ENCODE measurements at places on chromosomes 6 and 20.

DNA sequence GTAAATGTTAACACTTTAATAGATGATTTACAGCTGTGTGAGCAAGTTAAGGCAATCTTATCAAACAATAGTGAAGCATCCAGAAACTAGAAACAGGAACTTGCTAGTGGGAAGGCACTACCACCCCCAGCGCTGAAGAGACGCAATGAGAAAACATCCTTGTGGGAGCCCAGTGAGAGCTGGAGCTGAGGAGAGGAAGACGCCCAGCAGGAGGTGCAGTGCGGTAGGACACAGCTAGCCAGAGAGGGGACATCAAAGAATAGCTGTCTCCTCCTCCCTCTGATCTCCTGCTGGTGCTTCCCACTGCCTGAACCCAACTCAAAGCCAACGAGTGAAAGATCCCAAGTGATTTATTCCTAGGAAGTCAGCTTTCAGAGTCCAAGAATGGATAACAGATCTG, 140.3 kb downstream of the COL12A1 start:
- DNase-seq, result no peak

GRCh38 chr6:83735461-83735860, 26.6 kb upstream of the SNAP91 start:
- no peak for DNase-seq

DNA sequence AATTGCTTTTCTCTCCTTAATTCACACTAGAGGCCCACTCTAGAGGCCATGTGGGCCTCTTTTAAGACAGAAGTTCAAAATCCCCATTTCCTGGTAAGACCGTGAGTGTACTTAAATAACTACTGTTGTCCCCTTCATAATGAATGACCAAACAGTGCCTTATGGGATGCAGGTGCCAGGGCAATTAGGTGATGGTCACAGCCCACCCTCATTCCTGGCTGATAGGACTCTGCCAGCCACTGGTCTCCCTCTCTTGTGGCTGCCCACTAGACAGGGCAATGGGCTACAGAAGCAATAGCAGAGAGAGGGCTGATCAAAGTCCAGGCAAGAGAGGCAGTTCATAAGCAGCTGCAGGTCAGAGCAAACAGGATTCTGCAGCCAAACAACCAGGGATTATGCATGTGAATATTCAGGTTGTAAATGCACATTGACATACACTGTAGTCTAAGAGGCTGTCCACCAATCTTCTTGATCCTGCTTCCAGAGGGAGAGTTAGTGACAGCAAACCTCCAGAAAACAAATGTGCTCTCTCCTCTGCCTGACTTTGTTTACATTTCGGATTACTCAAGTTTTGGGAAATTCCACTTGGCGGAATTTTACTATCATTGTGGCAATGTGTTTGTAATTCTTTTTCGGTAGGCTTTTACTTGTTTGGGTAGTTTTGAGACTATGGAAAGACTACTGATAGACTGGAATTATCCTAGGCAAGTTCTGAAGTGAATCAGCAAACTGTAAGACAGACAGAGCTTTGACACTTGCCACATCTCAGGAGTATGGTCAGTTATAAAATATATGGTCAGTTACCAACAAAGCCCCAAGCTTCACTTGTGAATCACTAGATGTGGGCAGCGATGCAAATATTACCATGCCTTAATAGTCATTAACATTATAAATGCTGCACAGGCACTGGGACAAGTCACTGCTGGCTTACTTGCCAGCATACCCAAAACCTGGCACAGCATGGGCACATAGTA, 12.8 kb downstream of the PTPRK start:
- no peak for DNase-seq

DNA sequence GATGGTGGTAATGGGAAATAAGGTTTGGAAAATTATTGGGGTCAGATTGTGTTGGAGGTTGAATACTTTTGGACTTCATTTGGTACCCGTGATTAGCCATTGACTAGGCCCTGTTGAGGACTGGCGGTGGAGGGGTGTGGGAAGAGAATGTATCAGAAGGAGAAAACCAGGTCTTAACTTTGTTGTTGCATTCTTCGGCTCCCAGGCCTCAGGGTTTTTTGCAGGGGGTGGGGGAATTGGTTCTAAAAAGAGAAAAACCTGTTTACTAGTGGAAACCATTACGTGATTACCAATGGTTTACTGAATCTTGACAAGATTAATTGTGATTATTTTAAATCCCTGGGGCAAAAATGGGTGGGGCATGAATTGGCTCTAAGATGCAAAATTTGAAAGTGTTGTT, 85.1 kb downstream of the PHF20 start:
- no peak for DNase-seq

DNA sequence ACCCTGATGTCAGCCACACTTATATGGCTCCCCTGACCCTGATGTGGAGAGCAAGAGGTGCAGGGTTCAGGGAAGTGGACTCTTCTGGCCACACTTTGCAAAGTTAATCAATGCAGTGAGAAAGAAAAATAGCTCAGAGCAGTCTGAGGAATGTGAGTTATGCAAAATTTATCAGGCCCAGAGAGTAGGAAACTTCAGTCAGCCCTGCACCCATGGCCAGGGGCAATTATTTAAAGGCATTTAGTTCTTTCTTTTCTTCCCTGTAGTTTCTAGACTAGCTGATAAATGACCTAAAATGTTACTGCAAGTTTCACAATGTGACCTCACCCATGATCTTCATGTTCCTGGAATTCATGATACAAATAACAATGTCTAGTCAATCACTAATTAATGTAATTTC, 143.7 kb upstream of the GGTLC1 start:
- DNase-seq, result no peak

DNA sequence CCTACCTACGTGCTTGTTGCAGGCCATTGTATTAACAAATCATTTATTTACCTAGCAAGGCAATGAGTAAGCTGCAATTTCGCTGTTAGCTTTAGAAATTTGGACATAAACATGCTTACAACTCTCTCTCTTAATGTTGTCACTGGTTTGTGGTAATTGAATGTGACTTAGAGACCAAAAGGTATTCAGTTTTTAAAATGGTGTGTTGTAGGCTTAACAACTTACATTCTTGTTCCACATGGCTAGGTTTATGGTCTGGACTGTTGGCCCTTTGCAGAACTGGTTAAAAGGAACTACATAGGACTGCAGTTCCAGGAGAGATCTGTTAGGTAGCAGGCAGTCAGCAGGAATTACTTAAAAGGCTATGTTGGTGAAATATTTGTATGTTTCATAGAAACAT, 10.3 kb upstream of the CTAGE9 start:
- no peak for DNase-seq

GRCh38 chr20:51185277-51185676, 162.4 kb upstream of the KCNG1 start:
- DNase-seq, result no peak

DNA sequence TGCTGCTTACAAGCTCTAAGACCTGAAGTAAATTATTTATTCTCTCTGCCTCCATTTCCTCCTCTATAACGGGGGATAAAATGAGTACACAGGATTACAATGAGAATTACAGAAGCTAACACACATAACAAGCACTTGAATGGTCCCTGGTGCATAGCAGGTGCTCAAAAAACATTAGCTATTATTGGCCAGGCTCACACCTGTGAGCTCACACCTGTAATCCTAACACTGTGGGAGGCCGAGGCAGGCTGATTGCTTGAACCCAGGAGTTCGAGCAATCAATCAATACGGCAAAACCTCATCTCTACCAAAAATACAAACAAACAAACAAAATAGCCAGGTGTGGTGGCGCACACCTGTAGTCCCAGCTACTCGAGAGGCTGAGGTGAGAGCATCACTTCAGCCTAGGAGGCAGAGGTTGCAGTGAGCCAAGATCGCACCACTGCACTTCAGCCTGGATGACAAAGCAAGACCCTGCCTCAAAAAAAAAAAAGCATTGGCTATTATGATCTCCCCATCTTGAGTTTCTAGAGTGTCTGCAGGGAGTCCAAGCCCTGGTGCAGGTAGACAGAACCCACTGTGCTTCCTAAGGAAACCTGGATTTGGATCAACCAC, 68.1 kb downstream of the PREX1 start:
- DNase-seq, result no peak

DNA sequence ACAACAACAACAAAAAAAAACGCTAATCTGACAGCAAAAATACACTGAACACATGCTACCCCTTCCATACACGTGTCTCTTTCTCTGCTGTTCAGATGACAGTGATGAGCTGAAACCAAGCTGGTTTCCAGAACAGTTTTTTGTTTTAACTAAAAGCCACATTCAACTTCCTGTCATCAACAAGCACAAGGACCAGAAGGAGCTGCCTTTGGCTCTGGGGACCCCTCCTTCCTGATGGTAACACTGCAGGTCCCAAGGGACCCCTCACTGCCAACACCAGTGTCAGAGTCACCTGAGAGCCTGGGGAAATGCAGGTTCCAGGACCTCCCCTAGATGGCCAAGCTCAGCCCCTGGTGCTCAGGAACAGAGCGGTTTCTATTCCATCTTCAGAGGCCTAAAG, 6.0 kb downstream of the CST7 start:
- no peak for DNase-seq

DNA sequence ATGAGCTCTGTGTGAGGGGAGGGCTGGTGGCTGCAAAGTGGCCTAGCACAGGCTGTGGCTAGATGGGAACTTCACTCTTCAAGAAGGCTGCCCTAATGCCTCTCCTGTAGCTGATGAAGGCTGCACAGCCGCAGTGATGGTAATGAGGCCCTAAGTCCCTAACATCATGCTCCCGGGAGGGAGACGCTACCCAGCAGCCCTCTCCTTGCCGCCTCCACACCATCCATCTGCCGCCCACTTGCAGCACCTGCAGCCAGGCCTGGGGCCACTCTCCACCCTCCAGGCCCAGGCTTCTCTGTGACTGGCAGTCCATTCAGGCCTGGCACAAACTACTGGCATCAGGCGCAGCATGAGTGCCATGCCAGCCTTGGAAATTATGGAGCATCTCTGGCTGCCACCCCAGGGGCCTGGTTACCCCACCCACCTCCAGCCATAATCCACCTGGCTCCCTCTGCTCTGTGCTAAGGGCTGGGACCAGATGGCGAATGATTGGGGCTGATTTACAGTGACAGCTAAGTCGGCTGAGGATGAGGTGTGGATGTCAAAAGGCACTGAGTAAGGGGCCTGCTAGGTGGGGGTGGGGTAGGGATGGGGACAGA, 284.2 kb downstream of the LRFN2 start:
- no peak for DNase-seq

DNA sequence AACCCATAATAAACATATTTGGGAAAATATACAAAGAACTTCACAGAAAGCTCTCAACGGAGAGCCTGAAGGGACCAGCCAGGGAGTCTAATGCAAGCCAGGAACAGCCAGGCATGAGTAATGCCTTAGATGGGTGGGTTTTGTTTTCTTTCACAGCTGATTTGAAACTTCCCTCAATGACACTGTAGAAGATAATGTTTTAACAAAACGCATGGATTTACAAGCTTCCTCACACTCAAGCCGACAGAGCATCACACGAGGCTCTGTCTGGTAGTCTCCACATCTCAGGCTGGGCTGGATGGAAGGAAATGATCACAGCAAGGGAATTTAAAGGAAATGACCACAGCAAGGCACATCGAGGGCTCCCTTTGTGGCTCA, 113.9 kb downstream of the GMPR start:
- DNase-seq, result no peak

- no peak for DNase-seq
Measured at GRCh38 chr6:111679126-111679858, 73.6 kb upstream of the TRAF3IP2 start.

DNA sequence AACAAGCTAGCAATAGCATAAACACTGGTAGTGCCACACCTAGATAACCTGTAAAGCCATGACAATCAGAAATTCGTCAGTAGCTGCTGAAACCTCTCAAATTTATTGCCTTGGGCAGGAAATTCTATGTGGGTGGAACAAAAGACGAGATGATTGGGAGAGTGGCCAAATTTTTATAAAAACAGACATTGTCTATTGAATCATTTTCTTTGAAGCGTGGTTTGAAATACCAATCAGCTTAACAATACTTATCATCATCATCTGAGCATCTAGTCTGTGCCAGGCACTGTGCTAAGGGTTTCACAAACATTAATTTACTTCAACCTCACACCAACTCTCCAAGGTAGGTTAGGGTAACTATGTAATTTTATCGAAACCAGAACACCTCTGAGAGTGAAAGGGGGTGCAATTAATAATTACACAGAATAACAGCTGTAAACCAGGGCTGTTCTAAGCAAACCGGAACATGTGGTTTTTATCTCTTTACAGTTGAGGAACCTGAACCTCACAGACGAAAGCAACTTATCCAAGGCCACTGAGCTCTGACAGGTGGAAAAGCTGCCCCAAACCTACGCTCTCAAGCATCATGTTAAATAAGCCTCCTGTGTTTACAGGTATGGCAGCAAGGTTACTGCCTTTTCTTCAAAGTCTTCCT, 43.4 kb downstream of the NHSL1 start:
- no peak for DNase-seq

- DNase-seq, result no peak
Measured at GRCh38 chr6:134967711-134968110, 17.8 kb upstream of the ALDH8A1 start.

DNA sequence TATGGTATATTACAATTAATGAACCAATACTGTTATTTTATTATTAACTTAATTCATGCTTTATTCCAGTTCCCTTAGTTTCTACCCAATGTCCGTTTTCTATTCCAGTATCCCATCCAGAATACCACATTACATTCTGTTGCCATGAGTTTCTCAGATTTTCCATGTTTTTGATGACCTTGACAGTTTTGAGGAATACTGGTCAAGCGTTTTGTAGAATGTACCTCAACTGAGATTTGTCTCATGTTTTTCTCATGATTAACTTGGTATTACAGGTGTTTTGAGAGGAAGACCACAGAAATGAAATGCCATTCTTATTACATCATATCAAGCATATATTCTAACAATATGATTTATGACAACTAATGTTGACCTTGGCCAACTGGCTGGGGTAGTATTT, 23.8 kb upstream of the ESR1 start:
- no peak for DNase-seq

DNA sequence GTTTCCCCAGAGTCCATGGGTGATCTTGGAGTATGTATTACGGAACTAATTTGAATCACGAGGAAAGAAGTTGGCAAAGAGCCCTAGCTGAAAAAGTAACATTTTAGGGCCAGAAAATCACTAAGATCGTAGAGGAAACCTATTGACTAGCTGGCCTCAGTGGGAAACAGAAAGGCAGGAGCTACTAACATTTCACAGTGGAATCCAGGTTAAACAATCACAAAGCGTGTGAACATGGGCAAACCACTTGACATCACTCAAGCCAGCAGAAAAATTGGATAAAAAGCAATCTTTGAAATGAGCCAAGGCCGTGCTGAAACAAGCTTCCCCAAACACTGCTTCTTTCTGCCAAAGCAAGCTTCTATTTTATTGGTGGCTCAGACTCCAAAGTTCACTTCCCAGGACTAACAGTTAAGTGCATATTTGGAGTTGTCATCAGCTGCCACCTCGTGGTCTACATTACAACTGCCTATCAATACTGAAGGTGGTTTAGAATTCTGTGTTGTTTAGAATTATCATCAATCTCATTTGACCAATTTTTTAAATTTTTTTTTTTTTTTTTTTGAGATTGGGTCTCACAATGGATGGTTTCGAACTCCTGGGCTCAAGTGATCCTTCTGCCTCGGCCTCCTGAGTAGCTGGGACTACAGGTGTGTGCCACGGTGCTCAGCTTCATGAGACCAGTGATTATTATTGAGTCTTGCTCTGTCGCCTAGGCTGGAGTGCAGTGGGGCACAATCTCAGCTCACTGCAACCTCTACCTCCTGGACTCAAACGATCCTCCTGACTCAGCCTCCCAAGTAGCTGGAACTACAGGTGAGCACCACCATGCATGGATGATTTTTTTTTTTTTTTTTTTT, 10.6 kb downstream of the RPS10 start:
- peak; percentile 9 for DNase-seq

- DNase-seq, result no peak
Measured at GRCh38 chr6:131917318-131917717, 33.9 kb downstream of the CCN2 start.
